ENCODE measurements at places on chromosomes 13 and 19.

GRCh38 chr19:51541458-51542357 lies 10.2 kb upstream of the SIGLEC6 start:
- DNase-seq: no peak

GRCh38 chr19:14615623-14616022 lies 32.7 kb downstream of the CLEC17A start:
- DNase-seq: no peak

- DNase-seq: no peak
Observed at GRCh38 chr13:50912851-50913250, 3.3 kb downstream of the RNASEH2B start.

DNA sequence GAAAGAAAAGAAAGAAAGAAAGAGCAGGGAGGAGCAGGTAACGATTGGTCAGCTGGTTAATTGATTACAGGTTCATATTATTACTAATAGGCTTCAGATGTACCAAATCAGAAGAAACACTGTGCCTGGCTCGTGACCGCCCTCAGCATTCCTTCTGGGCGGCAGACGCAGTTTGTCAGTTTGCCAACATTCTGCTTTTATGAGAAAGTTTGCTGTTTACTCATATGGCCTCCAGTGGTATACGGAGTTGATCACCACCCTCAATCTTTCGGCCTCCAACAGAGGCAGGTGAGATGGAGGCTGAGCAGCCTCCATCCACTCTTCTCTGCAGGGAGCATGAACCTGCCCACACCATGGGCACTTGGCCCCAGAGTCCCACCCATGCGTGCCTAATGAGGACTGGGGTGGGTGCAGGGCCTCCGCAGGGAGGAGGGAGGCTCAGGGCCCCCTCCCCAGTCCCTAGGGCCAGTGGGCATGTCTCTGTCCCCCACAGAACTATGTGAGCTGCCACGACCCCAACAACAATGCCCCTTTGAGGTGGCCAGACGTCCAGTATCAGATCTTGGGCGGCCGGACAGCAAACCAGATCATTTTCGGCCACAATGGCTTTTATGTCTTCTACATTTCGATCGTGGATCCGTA lies 8.8 kb downstream of the PRR22 start:
- peak; percentile 75 for DNase-seq

- no peak for DNase-seq
Observed at GRCh38 chr13:46057256-46058015, 4.9 kb upstream of the ZC3H13 start.

DNA sequence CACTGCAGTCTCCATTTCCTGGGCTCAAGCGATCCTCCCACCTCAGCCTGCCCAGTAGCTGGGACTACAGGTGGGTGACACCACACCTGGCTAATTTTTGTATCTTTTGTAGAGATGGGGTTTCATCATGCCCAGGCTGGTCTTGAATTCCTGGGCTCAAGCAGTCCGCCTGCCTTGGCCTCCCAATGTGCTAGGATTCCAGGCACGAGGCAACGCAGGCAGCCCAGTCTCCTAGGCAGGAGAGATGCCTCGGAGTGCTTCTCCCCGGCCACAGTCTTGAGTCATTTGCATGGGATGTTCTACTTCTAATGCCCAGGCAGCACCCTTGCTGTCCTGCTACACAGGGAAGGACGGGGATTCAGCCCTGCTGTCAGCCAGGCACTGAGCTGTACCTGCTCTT lies 8.7 kb downstream of the MICOS13 start:
- no peak for DNase-seq

- no peak for DNase-seq
Observed at GRCh38 chr13:61252213-61252612, 163.4 kb downstream of the PCDH20 start.

- peak; percentile 63 for DNase-seq
Observed at GRCh38 chr19:34217952-34218817, 36.2 kb upstream of the GARRE1 start.

Data from fibroblast of the conjunctiva (primary cell).